ENCODE measurements at places on chromosomes 4 and X.

DNA sequence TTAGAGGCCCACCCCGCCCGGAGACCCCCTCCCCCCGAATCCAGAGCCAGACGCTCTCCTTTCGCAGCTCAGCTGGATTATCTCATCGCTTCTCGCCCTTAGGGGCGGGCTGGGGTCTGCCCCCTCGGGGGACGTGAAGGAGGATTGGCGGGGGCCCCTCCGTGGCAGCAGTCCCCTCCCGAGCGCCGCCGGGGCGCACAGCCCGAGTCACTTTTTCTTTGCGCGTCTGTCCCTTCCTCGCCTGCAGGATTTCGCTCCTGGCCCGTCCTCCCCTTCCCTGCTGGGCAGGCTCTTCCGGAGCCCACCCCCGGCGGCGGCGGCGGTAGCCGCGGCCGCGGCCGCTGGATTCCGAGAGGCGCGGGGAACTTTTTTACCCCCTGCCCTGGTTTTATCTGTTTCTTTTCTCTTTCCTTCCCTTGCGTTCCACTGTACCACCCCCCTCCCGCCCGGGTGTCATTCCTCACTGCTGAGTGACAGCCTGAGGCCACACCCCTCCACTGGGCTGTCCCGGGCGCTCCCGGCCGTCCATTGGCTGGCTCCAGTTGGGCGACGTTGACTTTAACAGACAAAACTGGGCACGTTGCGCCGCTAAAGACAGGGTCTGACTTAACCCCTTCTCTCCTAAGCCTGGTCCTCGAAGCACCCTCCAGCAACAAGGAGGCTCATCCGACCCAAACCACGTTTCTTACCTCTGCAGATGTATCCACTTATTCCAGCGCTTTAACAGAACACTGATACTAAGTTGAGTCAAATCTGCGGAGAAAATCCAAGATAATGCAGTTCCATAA is 492 bp upstream of the NKX3-2 start:
- DNase-seq, result no peak

DNA sequence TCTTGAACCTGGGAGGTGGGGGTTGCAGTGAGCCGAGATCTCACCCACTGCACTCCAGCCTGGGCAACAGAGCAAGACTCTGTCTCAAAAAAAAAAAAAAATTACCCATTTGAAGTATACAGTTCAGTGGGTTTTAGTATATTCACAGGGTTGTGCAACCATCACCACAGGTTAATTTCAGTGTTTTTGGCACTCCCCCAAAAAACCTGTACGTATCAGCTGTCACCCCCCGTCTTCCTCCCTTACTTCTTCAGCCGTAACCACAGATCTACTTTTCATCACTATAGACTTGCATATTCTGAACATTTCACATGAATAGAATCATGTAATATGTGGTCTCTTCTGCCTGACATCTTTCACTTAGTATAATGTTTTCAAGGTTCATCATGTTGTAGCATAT is 11.7 kb upstream of the PTTG2 start:
- no peak for DNase-seq

- no peak for DNase-seq
Observed at GRCh38 chr4:146401274-146401673, 120.5 kb downstream of the SLC10A7 start.

DNA sequence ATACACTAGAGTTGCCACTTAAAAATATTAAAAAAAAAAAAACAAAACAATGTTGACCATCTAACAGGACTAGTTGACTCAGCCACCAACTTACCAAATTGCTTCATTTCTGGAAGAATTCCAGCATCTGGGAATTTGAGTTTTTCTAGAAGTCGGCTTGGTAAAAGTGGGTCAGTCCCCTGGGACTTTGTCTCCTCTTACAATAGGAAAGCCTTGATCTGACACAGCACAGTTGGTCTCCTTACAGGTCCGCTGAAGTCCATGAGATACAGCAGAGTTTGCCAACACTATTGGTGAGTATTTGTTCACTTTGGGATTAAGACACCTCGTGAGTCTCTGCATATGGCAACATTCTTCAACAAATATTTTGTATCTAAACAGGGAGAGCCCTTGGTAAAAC is 18.2 kb upstream of the DDIT4L start:
- no peak for DNase-seq

GRCh38 chrX:53440101-53440500 is 5.9 kb upstream of the HSD17B10 start:
- no peak for DNase-seq

DNA sequence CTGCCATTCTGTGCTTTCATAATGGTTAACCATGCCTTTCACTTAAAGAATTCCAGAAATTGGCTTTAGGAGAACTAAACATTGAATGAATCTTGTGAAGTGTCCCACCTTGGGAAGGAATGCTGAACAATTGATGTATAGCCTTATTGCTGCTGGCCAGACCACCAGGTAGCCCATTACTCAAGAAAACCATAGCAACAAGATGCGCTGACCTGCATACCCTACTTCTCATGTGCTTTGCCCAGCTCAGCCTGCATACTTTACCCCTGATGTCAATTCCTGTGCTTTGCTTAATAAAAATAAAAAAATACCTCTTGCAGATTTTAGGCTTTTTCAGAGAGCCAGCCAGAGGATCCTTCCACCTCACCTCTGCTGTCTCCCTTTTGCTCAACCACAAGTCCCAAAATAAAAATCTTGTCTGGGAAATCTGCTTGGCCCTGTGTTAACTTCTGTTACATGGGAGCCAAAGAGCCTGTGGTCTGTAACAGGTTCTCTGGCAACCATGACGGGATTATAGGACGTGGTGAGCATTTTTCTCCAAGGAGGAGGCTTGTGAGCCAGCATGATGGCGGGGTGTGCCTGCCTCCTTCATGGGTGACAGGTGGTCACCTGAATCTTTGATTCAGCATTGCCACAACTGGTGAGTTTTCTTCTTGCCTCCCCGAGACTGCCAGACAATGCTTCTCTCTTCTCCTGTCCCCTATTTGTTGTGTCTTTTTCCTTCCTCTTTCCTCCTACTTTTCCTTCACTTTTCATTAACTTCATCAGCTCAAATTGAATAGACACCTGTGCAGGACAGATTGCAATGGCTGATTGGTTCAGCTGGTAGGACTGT is 106.8 kb downstream of the ARSJ start:
- no peak for DNase-seq

DNA sequence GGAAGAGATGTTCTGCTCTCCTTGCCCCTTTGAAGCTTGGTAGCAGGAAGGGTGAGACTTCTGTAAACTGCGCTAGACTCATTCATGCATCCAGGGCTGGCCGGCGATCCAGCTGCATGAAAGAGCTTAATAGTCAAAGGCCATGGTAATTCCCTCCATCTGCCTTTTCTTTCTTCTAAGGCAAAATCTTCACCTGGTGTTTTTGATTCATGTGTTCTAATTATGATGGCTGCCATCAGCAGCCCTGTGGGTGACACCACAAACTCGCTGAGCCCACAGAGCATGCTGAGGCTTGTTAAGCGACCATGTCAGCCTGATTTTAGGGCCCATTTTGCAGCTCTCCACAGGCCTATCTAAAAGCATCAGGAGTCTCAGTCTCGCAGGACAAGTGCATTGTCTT is 450.1 kb upstream of the TENM3 start:
- DNase-seq, result no peak

- no peak for DNase-seq
Observed at GRCh38 chr4:2788532-2789103, 4.3 kb upstream of the SH3BP2 start.

- DNase-seq, result no peak
Observed at GRCh38 chr4:4270529-4270928, 19.4 kb downstream of the LYAR start.

- no peak for DNase-seq
Observed at GRCh38 chrX:37409278-37409677, 60.1 kb downstream of the PRRG1 start.

- no peak for DNase-seq
Observed at GRCh38 chr4:112422644-112423043, 93.3 kb downstream of the NEUROG2 start.

DNA sequence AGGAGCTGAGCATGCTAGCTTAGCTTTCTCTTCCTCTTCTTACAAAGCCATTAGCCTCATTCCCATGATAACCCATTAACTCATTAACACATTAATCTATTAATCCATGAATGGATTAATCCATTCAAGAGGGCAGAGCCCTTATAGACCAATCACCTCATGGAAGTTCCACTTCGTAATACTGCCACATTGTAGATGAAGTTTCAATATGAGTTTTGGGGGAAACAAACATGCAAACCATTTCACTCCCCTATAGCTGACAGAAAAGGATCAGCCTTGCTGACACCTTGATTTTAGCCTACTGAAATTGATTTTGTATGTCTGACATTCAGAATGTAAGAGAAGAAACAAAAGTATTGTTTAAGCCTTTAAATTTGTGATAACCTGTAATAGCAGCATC is 251.8 kb upstream of the GALNTL6 start:
- no peak for DNase-seq

DNA sequence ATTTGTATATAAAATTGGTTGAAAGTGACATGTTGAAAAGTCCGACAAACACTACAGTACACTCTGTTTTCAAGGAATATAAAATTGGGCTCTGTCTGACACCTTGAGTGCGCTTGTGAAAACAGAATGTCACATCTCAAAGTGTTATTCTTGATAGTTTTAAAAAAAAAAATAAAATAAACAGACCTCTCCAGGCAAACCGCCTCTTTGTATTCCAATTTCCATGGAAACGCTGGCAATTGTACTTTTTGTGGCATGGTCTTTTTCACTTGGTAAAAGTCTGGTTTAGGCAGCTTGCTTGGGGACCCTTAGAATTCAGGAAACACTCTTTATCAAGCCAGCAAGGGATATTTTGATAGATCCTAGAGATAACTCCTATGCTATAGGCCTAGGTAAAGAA is 302.5 kb downstream of the RAB28 start:
- DNase-seq, result no peak

GRCh38 chr4:119559044-119559647 is 69.5 kb downstream of the PDE5A start:
- no peak for DNase-seq

Measured in stimulated activated CD8-positive, alpha-beta memory T cell treated with anti-CD3 and anti-CD28 coated beads, Interleukin-4, amount 100 ng/mL, for 1 hour (primary cell).